ENCODE measurements at places on chromosomes 5 and 9.

DNA sequence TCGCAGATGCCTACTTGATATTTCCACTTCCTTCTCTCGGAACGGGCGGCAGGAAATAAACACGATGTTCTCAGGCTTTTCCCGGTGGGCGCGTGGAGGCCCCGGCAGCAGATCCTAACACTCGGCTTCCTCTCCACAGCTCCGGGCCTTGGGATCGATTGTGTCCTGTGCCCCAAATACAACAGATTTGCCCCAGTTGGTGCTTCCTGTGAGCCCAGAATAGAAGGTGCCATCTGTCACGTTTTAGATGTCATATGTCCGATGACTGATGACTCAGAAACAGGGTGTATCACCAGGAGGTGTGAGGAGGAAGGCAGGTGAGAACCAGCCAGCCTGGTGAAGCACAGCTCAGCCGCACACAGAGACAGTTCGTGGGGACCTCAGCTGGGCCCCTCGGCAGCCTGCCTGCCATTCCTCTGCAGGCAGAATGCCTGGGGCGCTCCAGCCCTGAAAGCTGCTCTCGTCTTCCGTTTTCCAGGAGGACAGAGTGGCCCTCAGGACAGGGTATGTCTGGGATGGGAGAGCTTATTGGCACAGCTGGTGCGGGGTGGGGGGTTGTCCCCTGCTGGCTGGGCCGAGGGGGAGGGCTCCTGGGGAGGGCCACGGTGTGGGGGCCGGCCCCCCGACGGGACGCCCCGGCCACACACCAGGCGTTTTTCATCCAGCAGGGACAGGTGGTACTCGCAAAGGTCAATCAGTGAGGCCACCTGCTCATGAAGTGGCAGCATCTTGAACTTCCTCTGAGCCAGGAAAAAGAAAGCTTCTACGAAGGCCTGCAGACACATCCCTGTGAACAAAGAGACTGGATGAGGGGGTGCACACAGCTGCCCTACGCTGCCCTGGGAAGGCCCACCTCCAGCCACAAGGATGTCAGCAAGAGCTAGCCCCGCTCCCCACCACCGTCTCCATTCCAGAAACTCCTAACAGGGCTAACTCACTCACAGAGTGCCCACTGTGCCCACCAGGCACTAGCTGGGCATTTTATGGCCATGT, 171.0 kb downstream of the DAB2IP start:
- DNase-seq = no peak

DNA sequence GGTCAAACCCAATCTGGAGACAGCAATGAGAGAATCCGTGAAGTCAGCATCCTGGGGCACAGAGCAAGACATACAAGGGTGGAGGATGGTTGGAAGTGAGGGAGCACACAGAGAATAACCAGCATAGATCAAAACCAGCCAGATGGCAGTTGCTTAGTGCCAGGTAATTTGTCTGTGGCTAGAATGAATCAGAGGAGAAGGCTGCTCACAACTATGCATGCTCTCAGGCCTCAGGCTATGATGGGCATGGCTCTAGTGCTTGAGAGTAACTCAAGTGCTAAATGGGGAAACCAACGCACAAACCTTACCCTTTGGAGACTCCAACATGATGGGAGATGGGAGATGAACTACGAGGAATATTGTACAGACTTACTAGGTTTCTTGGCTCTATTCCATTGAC, 160.8 kb downstream of the DMRT2 start:
- DNase-seq = no peak

GRCh38 chr5:149912226-149912871, 32.2 kb downstream of the PDE6A start:
- DNase-seq = no peak

- no peak for DNase-seq
Measured at GRCh38 chr5:113271745-113272454, 162.9 kb downstream of the TSSK1B start.

DNA sequence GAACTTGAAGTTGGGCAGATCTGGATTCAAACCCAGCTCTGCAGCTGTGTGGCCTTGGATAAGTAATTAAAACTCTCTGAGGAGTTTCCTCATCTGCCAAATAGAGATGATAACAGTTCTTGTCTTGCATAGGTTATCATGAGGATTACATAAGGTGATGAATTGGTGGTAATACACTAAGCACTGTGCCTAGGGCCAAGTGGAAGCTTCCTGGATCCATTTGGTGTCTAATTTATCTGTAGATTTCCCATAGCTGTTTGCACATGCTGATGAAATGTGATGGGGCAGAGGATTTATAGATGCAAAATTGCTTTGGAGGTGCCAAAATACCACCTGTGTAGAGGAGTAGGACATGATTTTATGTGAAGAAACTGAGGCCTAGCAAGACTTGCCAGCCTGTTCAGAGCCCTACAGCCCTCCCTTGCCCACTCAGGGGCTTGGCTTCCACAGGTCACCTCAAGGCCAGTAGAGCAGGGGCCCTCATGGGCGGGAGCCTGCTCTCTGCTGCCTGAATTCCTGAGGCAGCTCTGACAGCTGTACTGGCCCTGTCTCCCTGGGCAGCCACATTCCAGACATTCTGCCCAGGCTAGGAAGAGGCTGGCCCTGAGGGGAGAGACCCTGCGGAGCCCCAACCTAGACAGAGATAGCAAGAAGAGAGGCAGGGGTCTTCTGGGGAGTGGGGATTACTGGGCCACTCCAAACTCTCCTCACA, 5.9 kb upstream of the FAT2 start:
- no peak for DNase-seq

GRCh38 chr5:112895682-112896081, 26.3 kb downstream of the REEP5 start:
- DNase-seq = no peak

- DNase-seq = no peak
Measured at GRCh38 chr9:14209399-14210345, 104.3 kb downstream of the NFIB start.

DNA sequence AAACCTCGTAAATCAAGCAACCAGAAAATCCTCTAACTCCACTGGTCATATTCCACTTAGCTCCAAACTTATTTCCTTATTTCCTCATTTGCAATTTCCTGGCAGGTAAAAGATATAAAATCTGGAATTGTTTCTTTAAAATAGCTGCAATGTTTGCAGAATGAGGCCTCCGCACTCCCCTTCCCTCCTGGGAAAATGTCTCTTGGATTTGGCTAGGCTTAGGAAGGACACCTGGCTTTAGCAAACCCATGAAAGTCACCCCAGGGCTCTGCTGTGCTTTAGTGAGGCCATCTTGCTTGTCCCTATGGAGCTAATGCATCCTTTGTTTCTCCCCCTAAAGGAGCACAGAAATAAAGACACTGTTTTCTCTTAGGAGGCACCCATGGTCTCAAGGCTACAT, 10.5 kb downstream of the ARSB start:
- DNase-seq = no peak
